ENCODE measurements at places on chromosomes 5 and 9. TPM values are rescaled to one million over a fixed set of nuclear protein-coding genes. Genes with fewer than 3 reads are reported as not detected.

- no peaks in the 10 kb centered on the region for H3K4me1 ChIP-seq
- H3K4me3 ChIP-seq = no peak overlapping the region
- no peaks in the 10 kb centered on the region for H3K36me3 ChIP-seq
- H3K27ac ChIP-seq = no peak overlapping the region
Observed at GRCh38 chr9:37383876-37384746, 38.4 kb upstream of the GRHPR start.

- H3K4me3 ChIP-seq = no peak overlapping the region
- peak overlapping the region; percentile 86 for H3K27ac ChIP-seq
- H3K36me3 ChIP-seq = peaks cover 49% of the 10 kb centered on the region
Observed at GRCh38 chr9:128912270-128912853, 8.4 kb upstream of the PHYHD1 start.

DNA sequence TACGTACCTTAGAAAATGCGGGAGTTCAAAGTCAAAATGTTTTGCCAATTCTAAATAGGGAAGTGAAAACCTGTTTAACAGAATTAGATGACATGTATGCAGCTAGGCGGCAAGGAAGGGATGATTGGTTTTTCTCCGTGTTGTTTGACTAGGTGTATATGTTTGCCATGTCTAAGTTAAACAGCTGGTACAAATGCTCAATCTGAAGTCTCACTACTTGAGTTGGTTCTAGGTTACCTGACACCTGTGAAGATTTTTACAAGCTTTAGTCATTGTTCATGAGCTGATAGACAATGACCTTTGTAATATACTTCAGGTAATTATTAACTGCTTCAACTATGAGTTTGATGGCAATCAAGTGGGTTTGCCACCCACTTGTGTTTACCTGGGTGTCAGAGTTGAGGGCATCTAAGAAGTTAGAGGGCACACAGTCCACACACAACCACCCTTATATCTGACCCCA is 74.3 kb downstream of the SLC44A1 start:
- no peaks in the 10 kb centered on the region for H3K36me3 ChIP-seq
- H3K4me1 ChIP-seq = no peaks in the 10 kb centered on the region
- no peaks in the 10 kb centered on the region for H3K27me3 ChIP-seq
- H3K4me3 ChIP-seq = no peak overlapping the region
- DNase-seq = no peak

DNA sequence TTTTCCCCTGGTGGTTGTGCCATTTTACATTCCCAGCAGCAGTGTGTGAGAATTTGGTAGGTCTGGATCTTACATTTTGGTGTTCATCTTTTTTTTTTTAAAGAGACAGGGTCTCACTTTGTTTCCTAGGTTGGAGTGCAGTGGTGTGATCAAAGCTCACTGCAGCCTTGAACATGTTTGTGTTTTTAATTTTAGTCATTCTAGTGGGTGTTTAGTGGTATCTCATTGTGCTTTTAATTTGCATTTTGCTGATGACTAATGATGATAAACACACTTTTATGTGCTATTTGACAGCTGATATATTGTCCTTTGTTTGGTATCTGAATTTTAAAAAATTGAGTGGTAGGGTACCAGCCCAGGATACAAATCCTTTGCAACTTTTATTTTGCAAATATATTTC is 53.4 kb upstream of the POMT1 start:
- H3K36me3 ChIP-seq = peaks cover 93% of the 10 kb centered on the region
- H3K27ac ChIP-seq = no peak overlapping the region
- no peak for DNase-seq
- no peaks in the 10 kb centered on the region for H3K27me3 ChIP-seq
- no peak overlapping the region for H3K4me3 ChIP-seq
- peaks cover 19% of the 10 kb centered on the region for H3K4me1 ChIP-seq

The ANKRD31 gene
- 2.7 TPM for total RNA-seq
